ENCODE measurements at places on chromosomes 2 and 18.

DNA sequence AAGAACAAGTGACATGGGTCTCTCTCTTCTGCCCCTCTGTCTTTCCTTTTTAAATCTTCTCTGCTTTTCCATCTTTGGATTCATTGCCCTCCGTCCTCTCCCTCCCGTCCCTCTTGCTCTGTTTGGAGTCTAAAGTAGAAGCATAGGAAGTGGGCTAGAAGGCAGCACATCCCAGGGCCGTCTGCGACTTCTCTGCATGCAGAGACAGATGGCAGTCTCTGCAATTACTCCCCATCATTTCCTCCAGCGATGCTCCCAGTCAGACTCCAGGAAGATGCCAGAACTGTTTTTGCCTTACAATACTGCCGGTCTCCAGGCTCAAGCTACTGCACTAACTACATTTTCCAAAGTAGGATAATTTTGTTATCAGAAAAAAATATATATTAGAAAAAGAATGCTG, 35.2 kb upstream of the LPIN2 start:
- no peak for DNase-seq

DNA sequence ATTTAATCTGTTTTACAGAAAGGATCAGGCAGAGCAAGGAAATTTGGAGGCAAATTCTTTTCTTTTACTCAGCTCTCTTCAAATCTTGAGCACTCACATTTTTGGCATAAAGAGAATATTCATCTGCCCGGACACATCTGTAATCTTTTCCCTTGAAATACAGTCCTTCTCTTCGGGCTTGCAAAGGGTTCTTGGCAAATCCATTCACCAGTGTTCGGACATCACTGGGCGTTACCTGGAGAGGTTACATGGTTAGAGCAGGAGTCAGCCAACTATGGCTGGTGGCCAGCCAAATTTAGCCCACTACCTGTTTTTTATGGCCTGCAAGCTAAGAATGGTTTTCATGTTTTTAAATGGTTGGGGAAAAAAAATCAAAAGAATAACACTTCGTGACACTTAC, 2.1 kb downstream of the PFN4 start:
- no peak for DNase-seq

GRCh38 chr18:58992301-58993231, 127.9 kb downstream of the ZNF532 start:
- DNase-seq: no peak

DNA sequence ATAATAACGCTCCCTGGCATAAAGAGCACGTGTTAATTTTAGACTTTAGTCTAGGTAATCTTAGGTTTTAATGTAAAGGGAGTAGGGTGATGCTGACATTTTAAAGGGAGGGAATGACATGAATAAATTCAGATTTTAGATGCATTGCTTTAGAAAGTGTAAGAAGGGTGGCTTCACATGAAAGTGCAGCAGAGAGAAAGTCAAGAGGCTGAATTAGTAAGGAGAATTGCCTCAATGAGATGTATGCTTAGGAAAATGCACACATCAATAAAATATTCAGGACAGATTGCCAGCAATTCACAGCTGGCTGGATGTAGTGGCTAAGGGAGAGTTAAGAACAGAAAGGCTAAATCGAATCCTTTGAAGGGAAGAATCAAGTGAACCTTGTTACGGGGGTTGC, 165.5 kb upstream of the CDH19 start:
- DNase-seq: no peak

- no peak for DNase-seq
Observed at GRCh38 chr2:182866461-182867406, at the start of gene FRZB. FRZB (minus strand) TSS chr2:182866637; CDS start chr2:182866552, 85 bp downstream.

DNA sequence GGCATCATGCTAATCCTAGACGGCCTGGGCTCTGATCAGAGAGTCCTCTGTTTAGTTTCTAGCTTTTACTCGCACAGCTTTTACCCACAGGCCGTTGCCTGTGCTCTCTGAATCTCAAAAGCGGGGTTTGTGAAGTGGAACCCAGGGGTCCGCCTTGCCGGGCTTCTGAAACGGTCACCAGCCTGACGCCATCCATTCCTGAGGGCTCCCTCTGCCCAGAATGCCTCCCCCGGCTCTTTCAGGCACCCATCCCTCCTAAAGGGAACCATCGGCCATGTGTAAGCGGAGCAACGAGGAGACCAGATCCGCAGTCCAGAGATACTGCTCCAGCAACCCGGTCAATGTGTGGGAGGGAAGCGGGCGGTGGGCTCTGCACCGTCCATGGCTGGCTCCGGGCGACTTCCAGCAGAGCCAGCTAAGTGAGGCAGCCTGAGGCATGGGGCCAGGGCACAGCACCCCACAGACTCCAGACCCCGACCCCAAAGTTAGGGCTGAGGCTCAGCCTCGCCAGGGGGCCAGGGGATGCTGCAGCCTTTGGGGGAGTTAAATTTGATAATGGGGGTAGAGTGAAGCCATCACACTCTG, 28.8 kb downstream of the SALL3 start:
- no peak for DNase-seq

DNA sequence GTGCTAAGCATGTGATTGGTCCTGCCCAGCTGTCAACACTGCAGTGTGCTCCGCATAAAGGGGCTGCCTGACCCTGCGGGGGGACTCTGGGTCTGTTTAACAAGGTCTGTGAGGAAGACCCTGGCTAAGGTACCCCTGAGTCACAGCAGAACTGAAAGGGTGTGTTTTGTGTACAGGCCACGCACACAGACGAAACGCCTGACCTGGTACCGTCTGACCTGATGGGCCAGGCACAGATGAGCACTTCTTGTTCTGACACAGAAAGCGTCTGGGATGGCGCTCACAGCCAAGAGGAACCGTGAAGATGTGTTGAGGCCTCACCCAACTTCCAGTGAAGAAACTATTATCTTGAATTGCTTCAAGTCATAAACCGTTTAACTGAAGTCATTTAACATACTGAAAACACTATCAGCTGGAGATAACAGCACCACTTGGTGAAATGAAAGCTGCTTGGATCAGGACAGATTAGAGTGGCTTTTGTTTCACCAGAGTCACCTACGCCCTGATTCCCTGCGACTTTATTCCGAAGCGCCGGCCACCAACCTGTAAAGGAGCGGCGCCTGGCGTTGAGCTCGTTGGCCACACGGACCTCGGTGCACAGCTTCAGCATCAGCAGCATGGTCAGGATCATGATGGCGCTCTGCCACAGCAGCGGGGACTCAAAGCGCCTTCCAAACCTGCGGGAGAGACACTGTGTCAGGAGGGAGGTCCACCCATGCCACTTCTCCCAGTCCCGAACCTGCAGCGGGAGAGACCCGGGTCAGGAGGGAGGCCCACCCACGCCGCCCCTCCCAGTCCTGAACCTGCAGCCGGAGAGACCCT, 8.5 kb downstream of the SLC66A2 start:
- DNase-seq: no peak

DNA sequence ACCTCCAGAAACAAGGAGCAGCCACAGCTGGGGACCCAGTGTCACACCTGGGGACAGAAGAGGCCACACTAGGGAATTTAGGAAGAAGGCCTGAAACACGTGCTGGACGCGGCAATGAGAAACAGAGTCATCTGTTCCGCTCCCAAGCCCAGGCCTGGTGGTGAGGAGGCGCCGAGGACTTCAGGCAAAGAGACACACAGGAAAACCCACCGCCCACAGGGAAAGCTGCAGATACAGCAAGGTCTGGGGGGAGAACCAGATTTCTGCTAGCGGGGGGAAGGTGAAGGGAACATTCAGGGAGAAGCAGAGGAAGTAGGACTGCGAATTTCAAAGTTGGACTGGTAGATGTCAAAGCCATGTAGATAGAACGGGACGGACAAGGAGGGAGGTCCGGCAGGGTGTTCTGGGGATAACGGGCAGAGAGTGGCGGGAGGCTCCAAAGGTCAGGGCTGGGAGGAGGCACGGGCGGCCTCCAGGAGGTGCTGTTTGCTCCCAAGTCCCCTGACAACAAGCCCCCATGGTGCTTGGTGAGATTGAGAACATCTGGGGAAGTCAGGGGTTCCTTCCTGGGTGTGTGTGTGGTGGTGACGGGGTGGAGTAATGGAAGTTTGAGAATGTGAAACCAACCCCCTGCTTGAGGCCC, 351.7 kb upstream of the MYT1L start:
- no peak for DNase-seq

DNA sequence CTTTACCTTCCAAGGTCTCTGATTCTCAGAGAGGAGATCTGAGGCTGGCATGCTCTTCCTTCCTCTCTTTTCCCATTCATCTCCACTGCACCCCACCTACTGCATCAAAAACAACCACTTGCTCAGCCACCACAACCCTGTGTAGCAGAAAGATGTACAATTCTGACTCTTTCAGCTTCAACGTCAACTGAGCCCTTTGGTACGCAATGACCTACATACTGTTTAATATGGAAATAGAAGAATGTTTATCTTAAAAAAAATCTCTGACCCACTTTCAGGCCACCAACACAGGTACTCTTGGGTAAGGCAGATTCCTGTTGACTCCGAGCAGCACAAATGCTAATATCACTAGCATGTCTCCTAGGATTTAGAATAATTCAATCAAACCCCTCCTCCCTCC, 76.2 kb upstream of the AFF3 start:
- DNase-seq: no peak

DNA sequence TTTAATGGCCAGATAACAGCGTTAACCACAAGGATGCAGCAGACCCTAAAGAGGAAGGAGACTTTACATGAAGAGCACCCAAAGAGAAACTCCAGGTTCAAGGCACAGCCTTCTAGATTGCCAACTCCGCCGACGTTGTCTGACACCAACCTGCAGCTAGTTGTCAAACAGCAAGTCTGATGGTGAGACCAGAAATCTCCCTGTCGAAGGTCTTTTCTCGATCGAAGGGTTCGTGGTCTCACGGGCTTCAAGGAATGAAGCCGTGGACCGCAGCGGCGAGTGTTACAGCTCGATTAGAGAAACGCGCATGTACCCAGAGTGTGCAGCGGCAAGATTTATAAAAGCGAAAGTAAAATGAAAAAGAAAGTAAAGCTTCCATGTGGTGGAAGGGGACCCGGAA, 656.3 kb downstream of the XIRP2 start:
- DNase-seq: no peak

GRCh38 chr2:205642599-205643356, 39.5 kb upstream of the NRP2 start:
- DNase-seq: no peak

- no peak for DNase-seq
Observed at GRCh38 chr2:109275120-109276012, 146.4 kb downstream of the SH3RF3 start.

DNA sequence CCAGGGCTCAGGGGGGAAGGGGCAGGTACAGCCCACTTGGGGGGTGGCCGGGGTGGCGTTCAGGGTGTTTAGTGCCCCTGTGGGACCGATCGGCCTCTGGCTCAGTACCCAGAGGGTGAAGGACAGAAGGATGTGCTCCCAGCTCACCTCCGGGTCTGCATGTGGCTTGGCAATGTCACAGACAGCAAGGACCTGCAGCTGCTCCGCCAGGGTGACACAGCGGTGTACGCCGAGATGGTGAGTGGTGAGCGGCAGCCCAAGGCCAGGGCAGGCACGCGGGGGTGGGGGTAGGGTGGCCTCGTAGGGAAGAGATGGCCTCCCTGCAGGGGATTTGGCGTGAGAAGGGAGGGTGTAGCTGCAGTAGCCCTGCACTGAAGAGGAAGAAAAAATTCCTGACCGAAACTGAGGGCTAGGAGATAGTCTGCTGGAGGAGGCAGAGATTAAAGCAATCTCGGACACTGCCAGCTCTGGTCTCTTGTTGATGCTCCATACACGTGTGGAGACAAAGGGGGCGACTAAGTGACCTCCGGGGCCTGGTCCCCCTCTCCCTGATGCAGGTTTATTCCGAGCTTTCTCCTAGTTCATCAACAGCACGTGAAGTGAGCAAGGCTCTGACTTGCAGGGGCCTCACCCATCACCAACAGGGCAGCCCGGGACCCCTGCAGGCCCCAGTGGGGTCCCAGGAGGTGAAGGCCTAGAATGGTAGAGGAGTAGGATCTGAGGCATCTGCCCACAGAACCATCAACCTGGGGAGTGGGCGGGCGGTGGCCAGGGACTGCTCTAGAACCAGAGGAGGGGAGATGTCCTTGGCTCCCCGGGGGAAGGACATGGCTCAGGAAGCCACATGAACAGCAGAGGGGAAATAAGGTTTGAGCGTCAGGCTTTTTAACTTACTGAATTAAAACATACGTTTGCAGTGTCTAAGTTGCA, 45.4 kb downstream of the FER1L5 start:
- DNase-seq: no peak

- no peak for DNase-seq
Observed at GRCh38 chr2:238743243-238744065, 104.4 kb upstream of the TWIST2 start.

- no peak for DNase-seq
Observed at GRCh38 chr2:26581266-26581990, 59.7 kb downstream of the CIB4 start.

DNA sequence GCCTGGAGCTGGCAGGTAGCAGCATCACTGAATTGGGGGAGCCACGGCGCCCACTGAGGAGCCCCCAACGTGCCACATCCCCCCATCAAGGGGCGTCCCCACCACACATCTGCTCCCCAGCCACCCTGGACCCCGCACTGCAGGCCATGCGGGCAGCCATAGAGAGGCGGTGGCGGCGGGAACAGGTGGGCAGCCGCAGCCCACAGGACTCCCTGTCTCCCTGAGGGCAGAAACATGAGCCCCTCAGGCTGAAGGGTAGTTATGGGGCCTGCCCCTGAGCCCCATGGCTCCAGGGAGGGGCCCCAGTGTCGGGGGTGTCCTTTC, 26.6 kb downstream of the CROCC2 start:
- DNase-seq: no peak

DNA sequence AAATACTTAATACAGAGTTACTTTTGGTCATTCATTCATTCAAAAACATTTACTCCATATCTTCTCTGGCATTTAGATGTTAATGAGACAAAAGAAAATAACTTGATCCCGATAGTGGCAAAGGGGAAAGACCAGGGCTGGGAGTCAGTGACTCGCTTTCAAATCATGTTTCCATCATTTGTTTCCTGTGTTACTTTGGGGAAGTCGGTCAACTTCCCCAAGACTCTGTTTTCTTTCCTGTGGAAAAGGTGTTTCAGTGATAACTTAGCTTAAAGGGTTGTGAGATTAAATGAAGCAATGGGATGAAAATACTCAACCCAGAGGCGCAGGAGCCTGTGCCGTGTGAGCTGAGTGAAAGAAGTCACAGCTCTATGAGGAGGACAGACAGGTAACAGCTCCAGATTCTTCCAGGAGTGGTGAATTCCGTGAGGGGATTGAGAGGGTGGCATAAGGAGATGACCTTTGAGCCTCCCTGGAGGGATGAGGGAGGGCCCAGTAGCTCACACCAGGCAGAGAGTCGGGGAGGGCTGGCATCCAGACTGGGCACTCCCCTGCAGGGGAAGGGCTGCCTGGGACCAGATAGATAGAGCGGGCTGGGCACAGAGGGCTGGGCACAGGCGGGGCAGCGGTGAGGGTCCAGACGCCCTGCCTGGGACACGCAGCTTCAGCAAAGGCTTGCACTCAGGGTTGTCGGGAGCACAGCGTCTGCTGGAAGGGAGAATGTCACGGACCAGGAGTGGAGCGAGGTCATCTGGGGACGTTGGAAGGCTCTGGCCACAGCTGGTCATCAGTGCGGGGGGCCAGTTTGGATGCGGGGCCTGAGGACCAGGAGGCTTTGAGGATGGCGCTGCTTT, 70.1 kb downstream of the TSHZ1 start:
- no peak for DNase-seq

DNA sequence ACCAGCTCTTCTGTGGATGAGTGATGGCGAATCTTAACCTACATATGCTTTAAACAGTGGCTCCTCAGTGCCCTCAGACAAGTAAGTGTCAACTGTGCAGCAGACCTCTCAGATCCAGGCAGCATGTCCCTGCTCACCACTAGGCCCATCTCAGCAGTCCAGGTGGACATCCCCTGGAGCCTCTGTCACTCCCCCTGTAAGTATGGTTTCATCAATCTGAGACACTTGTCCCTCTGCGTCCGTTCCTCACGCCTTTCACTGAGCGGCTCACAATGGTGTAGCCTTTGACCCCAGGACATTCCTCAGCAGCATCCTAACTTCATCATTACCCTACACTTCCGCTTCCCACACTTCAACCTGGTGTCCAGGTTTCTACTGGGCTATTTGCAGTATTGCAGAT, 69.3 kb upstream of the RALBP1 start:
- DNase-seq: no peak
